Activated CD4-positive, alpha-beta T cell treated with anti-CD3 and anti-CD28 coated beads for 1 hour (primary cell): ENCODE measurements at places on chromosomes 1 and 21.

GRCh38 chr21:35987475-35987874, 72.9 kb downstream of the SETD4 start:
- DNase-seq: no peak

- no peak for DNase-seq
These were observed 106.8 kb downstream of the NTNG1 start for GRCh38 chr1:107247679-107248078.

GRCh38 chr1:221696027-221696426, 45.9 kb downstream of the DUSP10 start:
- no peak for DNase-seq

- DNase-seq: no peak
These were observed 51.7 kb downstream of the PCNT start for GRCh38 chr21:46375560-46376230.

- no peak for DNase-seq
These were observed 137.9 kb upstream of the F3 start for GRCh38 chr1:94679332-94680038.

DNA sequence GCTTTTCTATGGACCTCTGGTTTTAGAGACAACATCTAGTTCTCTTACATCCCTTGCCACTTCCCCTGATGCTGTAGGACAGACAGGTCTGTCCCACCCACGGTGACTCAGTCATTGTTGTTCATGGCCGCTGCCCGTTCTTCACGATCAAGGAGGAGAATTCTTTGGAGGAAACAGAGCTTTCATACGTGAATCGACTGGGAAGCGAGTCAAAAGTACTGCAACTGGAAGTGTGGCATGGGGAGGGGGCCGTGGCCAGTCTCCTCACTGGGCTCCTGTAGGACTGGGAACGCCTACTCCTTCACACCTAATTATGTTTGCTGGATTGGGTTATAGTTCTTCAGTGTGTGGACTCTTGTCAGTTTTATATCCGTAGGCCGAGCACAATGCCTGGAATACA, 4.4 kb upstream of the SLC37A1 start:
- no peak for DNase-seq

DNA sequence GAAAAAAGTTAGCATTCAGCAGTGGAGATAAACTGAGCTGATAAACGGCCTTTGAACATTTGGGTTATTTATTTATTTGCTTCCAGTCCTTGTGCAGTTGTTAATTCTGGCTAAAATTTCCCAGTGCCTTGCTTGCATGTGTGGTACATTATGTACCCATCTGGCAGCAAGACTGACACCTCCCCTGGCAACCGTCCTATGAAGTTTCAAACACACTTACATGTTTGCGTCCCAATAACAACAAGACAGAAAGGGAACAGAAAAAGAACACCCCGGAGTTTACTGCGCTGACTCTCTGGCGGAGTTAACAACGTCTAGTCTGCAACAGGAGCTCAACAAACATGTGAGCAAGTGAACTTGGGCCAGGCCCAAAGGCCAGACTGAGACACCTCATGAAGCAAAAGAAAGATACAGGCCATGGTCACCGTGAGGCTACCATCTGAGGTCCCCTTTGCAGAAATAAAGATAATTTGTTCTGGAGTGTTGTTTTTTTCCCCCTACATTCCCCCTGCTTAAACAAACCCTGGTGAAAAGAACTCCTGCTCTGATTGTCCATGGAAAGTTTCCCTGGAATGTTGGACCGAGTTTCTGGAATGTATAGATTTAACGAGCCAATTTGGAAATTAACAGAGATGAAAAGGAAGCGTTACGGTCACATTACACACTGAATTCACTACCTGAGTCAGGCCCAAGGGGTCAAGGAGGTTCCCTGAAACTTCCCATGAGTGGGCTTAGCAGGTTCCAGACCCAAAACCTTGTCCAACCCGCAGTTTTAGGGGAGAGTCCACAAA, 33.4 kb downstream of the TRABD2B start:
- DNase-seq: no peak

DNA sequence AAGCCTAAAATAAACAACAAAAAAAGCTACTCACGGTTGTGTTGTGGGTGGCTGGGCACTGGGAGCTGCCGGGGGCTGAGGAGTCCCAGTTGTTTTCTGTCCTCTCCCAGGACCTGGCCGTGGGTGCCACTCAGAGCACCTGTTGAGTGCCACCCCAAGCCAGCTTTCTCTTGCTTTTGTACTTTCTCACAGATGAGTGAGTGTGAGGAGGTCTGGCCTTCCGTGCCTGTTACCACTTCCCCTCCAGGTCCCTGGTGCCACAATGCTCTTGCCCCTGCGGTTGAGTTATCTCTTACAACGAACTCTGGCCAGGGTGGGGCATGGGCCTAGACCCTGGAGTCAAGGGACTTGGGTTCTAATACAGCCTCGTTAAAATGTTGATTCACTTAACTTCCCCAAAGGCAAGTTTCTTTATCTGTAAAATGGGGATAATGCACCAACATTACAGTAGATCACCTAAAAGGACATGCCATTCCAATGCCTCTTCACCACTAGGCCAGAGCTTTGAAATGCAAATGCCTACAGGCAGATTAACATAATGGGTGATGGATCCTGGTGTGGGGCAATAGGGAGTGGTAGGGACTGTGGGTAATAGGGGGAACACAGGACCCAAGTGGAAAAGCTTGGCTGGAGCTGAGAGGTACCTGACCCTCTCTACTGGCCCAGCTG, at the start of gene CNR2:
TSS of gene CNR2 (minus strand) at position 151 of the 669 bp plus-strand sequence. CDS start 37,745 bp downstream, outside the sequence.
- DNase-seq: no peak

GRCh38 chr1:217403026-217403720, 227.7 kb downstream of the GPATCH2 start:
- no peak for DNase-seq

DNA sequence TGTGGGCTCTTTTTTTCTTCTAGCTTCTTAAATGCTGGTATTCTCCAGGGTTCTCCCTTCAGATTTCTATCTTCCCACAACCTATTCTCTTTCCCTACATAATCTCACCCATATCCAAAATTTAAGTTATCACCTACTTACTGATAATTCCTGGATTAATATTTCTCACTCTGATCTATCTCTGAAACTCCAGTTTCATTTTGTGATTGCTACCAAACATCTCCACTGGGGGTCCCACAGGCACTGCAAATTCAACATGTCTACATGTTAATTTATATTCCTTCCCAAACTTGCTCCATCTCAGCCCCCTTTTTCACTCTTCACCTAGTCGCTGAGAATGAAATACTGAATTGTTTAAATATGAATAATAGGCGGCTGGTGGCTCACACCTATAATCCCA, 9.9 kb upstream of the C1orf141 start:
- DNase-seq: no peak

- no peak for DNase-seq
These were observed 15.0 kb downstream of the PDE9A start for GRCh38 chr21:42668298-42668992.

DNA sequence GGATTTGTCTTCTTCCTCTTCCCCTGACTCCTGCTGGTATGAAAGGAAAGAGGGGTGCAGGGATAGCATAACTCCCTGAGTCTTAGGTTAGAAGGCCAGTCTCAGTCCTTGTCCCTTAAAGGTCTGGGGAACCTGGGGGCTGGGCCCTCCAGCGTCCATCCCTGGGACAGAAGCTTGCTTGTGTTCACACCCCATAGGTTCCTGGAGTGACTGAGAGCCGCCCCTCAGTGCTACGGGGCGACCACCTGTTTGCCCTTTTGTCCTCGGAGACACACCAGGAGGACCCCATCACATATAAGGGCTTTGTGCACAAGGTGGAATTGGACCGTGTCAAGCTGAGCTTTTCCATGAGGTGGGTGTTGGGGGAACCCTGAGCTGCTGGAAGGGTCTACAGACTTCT, 13.1 kb downstream of the RHOC start:
- no peak for DNase-seq

DNA sequence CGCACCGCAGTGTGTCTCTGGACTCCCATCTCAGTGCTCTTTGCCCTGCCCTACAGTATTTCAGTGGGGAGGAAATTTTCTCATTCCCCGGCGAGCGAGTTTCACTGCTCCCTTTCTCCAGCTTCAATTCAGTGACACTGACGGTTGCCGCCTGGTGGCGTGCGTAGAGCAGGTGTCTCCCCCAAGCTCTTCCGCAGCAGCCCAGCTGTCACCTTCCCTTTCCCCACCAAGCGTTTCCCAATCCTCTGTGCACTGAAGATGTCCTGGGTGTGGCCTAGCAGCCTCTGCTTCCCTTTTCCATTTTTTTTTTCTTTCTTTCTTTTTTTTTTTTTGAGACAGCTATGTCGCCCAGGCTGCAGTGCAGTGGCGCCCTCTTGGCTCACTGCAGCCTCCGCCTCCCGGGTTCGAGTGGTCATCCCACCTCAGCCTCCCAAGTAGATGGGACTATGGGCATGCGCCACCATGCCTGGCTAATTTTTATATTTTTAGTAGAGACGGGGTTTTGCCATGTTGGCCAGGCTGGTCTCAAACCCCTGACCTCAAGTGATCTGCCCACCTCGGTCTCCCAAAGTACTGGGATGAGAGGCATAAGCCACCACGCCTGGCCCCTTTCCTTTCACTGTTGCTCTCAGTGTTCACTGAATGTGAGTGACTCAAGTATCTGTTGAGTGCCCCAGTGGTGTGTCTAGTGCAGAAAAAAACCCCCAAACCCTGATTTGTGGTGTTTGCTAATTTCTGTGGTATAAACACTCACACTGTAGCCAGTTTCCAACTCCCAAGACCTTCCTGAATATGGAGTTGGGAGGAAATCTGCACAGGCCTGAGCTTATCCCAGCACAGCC, 30.1 kb downstream of the TNFRSF1B start:
- no peak for DNase-seq

GRCh38 chr1:244705261-244706234, 52.6 kb downstream of the DESI2 start:
- DNase-seq: no peak

GRCh38 chr21:42472521-42472920, 23.5 kb downstream of the RSPH1 start:
- no peak for DNase-seq

DNA sequence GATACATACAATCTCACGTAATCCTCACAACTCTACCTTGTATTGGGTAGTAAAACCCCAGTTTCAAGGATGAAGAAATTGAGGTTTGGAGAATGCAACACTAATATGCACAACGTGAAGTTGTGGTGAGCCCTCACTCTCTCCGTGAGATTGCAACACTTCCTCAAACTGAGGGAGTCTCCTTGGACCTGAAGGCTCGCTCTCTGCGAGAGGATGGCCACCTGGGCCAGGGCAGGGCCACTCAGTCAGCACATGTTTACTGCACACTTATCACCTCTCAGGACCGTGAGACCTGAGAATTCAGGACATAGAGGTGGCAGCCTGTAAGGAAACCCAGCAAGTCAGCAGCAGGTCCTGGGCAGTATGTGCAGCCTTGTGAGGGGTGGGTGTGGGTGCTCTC, 8.7 kb downstream of the SH3BP5L start:
- no peak for DNase-seq

DNA sequence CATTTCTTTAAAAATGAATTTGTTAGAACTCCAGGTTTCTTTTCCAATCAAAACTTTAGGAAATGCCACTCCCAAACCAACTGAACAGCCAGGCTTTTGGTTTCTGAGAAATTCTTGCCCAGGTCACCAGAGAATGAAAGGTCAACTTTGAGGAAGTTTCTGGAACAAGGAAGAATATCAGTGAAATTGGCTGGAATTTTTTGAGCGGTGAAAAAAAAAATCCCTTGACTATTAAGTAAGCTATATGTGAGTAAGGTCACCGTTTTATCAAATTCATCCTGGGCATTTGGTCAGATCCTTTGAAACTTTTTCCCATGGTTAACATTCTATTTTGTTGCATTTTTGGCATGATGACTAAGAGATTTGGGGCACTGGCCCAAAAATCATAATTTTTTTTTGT, 469.3 kb downstream of the LTN1 start:
- no peak for DNase-seq

- no peak for DNase-seq
These were observed 13.3 kb downstream of the TGFBR3 start for GRCh38 chr1:91872559-91873081.

DNA sequence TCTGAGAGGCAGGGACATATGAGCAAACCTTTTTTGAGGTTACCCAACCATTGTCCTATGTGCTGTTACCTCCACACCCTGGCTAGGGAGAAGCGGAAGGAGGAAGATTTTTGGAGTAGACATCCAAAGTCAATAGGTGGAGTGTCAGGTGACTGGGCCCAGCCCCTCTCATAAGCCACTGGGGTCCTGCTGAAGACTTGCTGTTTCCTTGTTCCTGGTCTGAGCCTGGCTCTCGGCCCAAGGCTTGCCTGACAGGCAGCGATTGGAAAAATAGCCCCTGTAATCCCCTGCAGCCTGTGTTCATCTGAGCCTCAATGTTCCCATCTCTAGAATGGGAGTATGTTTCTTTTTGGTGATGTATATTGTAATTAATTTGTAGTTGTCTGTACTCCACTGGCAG, 6.9 kb upstream of the PIGR start:
- no peak for DNase-seq

DNA sequence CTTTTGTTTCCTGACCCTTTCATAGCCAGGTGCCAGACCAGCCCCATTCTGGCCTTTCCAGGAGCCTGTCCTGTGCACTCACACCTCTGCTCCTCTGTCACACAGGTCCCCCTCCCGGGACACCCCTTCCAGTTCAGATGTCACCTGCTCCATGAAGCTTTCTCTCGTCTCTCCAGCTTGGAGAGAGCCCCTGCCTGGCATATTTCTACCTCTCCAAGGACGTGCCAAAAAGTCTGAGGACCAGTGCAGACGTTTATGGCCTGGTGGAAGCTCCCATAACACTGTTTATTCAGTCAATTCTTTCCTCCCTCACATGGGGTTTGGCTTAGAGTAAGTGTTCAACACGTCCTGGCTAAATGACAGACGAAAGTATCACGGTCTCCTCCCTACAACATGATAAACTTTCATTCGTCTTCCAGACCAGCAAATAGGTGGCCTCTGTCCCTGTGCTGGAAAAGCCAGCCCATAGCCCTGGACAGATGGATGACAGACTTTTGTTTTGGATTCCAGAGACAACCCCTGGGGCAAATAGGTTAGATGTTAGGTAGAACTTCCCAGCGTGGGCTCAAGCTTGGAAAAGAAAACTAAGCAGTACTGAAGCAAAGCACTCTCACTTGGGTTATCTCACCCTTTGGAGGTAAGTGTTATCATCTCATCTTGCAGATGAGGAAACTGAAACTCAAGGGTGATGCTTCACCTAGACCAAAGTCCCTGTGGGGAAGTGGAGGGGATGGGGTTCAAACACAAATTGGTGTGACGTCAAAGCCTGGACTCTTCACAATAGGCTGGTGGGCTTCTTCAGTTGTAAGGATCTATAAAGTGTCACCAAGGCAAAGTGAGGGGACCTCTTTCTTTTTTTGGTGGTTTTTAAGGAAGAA, 52.9 kb upstream of the ECE1 start:
- no peak for DNase-seq

DNA sequence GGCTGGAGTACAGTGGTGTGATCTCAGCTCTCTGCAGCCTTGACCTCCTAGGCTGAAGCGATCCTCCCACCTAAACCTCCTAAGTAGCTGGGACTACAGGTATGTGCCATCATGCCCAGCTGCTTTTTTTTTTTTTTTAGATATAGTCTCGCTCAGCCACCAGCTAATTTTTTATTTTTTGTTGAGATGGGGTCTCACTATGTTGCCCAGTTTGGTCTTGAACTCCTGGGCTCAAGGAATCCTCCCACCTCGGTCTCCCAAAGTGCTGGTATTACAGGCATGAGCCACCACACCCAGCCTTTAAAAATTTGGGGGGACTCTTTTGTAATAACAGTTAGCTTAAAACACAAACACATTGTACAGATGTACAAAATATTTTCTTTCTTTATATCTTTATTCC, 1.7 kb upstream of the SNX27 start:
- no peak for DNase-seq

GRCh38 chr1:204454476-204454875, 40.1 kb downstream of the PIK3C2B start:
- DNase-seq: no peak
